GM18507 (cell line): ENCODE measurements at places on chromosomes 3 and 15.

GRCh38 chr3:30353711-30354467 is 252.5 kb upstream of the TGFBR2 start:
- DNase-seq: peak; percentile 4

DNA sequence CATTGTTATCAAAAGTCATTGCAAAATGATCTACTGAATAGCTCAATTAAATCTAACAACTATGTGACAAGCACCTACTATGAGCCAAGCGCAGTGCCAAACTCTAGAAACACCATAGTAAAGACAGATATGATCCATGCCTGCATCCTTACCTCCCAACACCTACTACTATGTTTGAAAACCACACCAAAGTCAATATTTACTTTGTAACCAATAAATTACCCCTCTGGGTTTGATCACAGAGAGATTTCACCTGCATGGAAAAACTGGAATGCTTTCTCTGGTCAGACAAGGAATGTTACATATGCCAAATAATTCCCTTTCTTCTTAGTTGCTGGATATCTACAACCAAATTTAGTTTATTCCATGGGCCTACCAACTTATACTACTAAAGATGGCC is 422.2 kb downstream of the FHIT start:
- DNase-seq: no peak

DNA sequence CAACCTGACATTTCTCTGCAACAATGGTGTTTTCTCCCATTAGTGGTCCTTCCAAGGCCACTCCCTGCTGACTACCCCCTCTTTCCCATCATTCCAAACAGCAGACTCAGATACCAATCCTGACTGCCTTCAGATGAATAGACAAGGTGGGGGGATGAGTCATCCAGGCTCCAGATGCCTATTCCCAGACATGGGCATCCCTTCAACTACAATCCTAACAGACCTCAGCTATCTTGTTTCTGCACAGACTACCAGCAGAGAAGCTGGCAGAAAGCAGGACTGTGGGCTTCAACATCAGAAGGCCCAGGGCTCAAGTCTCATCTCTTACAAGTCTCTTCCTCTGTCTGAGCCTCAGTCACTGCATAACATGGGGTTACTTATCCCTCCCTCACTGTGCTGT is 2.2 kb downstream of the RBP1 start:
- DNase-seq: no peak

- DNase-seq: no peak
Measured at GRCh38 chr15:77541421-77542181, 91.1 kb downstream of the LINGO1 start.

DNA sequence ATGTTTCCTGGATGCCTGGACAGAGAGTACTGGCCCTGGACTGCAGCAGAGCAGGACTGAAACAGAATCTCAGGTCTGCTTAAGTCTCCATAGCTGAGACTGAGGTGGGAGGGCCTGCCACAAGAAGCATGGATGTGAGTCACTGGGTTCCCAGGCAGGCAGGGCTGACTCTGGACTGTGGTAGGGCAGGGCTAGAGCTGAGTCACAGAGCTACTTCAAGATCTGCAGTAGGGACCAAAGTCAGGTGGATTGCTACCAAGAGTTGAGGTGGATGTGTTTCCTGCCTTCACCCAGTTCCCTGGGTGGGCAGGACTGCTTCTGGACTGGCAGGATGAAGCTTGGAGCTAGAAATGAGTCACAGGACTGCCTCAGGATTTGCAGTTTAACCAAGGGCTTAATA is 282.9 kb downstream of the AGBL1 start:
- no peak for DNase-seq

DNA sequence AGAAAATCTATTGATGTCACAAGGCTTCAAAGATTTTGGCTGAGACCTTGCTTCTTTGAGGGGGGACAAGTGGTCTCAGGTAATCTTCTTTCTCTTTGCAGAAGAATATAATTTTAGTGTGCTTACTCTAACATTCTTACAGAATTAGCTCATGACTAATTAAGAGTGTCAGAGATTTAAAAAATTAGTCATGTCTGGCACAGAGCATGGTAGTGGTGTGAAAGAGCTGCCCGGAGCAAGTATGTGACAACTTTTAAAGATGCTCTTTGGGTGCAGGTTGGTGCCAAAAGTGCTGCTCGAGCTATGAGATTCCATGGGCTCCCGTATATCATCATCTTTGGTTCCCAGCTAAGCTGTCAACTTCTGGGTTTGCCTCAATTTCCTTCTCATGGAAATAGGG is 31.1 kb downstream of the CYP19A1 start:
- no peak for DNase-seq

DNA sequence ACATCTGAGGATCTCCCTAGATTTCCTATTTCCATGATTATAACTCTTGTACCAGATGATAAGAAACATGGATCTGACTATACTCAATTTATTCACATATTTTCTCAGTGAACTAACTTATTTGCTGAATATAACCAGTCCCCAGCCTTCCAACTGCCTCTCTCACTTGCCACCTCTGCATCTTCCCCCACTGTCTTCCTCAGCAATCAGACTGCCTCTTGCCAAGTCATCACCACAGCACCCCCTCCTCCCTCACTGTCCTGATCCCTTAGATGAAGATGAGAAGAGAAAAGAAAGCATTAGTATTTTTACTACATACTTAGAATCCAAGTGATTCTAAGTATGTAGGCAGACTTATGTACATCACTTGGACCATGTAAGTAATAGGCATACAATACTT is 71.9 kb downstream of the GTPBP8 start:
- DNase-seq: no peak

DNA sequence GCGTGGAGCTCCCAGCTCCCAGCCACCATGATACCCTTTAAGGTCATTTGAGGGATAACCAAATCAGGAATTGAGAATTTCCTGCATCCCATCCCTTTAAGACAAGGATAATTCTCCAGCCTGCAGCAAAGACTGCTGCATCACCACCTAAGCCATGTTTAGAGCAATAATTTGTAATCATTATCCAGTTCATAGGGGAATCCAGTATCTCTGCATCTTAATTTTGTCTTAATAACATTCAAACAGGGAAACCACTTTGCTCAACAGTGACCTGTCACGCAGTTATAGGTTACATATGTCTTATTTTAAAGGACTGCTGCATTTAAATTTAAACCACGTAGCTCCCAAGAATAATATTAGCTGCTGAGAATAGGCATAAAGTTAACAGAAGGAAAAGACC is 188.4 kb downstream of the SSR3 start:
- DNase-seq: no peak

GRCh38 chr3:6060251-6060650 is 800.7 kb upstream of the GRM7 start:
- DNase-seq: no peak

DNA sequence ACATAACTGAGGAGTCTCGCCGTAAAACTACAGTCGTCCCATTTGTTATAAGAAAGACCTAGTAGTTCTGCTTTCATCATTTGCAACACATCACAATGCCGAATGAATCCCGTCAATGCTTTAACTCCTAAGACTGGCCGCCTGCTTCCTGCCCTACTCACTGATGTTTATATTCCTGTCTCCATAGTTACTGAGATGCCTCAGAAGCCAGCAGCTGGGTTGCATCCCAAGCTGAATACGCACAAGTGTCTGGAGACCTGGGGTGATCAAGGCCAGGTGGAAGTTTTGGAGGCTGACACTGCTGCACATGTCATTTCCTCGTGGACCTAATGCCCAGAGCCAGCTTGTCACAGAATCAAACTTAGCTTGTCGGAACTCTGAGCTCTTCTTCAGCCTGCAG is 95.2 kb upstream of the UBE2E1 start:
- DNase-seq: no peak

GRCh38 chr3:138463724-138464490 is 29.5 kb downstream of the ESYT3 start:
- DNase-seq: no peak
